ENCODE measurements at places on chromosomes 6 and 20.

DNA sequence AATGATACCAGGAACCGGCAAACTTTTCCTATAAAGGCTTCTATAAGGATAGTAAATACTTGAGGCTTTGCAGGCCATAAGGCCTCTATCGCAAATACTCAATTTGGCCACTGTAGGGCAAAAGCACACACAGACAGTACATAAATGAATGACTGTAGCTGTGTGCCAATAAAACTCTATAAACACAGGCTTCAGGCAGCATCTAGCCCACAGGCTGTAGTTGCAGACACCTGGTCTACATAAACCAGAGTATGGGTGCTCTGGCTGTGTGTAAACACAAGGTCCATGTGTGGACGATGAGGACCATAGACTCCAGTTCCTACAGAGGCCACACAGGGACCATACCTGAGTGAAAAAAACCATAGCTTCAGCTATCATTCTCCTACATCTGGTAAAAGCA, 52.2 kb downstream of the ZMYND8 start:
- no peak for DNase-seq

- no peak for DNase-seq
These were observed 1365.7 kb upstream of the GJE1 start for GRCh38 chr6:140766999-140767398.

- no peak for DNase-seq
These were observed 184.8 kb downstream of the ZNF217 start for GRCh38 chr20:53408691-53409446.

DNA sequence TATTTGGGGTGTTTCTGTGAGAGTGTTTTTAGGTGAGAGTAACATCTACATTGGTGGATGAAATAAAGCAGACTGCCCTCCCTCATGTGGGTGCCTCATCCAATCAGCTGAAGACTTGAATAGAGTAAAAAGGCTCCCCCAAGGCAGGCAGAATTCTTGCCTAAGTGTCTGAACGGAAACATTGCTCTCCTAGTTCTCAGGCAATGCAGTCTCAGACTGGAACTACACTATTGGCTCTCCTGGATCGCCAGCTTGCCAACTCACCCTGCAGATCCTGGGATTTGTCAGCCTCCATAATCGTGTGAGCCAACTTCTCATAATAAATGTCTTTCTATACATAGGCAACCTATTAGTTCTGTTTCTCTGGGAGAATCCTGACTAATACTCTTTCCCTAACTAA, 5.5 kb upstream of the TMEM170B start:
- no peak for DNase-seq

All from CD4-positive, alpha-beta T cell (primary cell).